HL-60 (cell line): ENCODE measurements at places on chromosomes 2 and 18.

DNA sequence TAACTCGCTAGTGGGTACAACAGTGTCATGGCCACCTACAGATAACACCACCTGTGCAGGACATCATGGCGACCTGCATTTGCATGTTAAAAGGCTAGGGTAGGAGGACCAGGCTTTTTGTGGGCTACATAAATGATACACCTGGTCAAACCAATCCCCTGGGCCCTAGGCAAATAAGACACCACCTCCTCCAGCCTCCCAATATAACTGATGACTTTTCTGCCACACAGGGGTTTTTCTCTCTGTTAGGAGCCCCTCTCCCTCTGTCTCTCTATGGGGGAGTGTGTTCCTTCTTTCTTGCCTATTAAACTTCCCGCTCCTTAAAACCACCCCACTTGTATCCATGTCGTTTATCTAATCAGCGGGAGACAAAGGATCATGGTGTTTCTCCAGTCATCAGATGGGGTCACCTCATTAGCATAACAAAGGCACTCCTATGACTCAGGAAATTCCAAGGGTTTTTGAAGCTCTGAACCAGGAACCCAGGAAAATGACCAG, 10.8 kb upstream of the BUB1 start:
- DNase-seq, result no peak

DNA sequence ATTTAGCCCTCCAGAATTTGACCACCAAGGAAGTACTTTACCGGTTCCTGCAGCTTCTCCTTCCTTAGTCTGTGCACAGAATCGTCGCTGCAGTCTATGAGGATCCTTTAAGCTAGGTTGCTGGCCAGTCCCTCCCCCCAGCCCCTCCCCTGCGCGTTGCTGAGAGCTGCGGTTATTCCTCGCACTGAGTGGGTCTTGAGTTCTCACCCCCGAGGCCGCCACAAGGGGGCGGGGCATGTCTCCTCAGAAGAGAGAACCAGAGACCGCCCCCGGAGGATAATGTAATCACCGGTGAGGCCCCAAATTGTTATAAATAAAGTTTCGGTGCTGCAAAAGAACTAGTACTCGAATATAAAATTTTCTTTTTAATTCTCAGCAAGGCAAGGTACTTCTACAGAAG, 1184.9 kb upstream of the CDH2 start:
- no peak for DNase-seq

DNA sequence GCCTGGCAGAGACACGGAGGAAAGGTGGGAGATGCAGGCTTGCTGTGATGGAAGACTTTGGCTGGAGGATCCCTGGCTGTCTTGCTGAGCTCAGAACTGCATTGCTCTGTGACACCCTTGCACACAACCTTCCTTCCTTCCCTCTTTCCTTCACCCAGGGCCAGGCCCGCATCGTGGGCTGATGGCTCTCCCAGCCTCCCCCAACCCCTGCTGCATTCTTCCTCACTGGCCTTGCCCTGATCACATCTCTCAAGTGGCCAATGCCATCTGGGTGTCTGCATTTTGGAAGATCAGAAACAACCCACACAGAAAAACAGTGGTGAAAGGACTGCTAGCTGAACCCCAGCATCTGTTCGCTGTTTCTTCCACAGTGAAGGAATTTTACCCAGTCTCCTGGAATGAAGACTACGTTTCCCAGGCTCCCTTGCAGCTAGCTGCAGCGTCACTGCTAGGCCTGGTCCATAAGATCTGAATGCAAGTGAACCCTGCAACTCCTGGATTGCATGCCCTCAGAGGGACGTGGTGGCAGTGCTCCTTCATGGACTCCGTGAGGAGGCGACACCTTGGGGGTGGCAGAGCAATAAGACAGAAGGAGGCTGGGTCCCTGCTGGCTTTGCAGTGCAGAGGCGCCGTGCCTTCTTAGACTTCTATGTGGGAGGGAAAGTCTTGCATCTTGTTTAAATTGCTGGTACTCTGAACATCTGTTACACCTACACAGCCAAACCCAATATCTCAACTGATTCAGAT, 78.9 kb upstream of the YWHAQ start:
- no peak for DNase-seq

DNA sequence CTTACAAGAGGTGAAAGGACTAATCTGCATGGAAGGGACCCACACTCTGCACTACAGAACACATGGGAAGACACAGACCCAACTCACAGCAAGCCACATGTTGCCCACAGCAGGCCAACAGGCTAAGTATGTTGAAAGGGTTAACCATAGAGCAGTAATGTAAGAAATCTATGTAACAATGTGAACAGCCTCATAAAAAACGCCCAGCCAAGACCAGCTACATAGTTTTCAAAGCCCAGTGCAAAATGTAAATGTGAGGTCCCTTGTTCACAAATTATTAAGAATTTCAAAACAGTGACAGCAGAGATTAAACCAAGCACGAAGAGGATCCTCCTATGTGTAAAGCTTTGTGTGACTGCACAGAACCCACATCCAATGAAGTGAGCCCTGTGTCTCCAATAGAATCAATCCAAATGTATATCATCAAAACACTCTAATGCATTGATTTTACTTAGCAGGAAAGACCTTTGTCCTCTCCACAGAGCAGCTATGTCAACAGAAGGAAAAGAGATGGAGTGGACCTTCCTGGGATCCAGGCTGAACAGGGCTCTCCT, 210.1 kb downstream of the AGPS start:
- DNase-seq, result no peak

DNA sequence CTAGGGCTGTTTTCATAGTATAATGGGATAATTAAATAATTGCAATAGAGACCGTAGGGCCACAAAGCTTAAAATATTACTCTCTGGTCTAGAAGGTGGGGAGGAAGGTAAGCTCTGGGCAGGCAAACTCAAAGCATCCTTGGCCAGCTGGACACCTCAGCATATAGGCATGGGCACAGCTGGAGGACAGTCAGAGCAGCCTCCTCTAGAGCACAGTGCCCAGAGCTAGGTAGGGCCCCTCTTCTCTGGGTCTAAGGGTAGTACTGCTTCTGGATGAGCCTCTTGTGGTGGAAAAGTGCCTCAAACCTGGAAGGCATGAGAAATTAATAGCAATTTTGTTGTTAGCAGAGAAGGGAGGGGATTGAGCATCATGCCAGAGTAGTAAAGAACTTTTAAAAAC, 291.3 kb upstream of the FBXO11 start:
- DNase-seq, result no peak

- no peak for DNase-seq
Measured at GRCh38 chr2:109710505-109711229, 83.4 kb upstream of the RGPD5 start.

DNA sequence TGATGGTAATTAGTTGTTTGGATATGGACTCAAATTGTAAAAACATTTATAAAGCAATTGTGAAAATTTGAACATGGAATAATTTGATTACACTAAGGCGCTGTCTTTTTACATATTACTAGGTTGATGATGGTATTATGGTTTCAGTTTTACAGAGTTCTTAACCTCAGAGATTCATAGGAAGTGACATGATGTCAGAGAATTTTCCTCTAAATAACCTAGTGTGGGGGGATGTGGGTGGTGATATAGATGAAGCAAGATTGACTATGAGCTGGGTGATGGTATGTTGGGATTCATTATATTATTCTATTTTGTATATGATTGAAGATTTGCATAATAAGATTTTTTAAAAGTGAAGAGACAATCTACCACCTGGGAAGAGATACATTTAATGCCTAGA, 45.9 kb upstream of the ATP5MC3 start:
- no peak for DNase-seq

DNA sequence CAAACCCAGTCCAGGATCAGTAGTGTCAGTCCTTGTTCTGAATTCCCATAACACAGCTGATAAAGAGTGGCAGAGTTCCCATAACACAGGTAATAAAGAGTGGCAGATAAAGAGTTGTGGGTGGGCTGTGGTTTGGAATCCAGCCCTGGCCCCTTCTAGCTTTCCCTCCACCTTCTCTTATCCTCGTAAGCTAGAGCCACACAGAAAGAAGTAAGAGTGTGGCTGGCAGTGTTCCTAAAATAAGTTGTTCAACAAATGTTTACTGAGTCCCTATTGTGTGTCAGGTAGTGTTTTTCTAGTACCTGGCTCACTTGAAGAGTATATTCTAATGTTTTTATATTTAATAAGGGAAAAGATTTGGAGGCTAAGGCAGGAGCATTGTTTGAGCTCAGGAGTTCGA, 65.0 kb upstream of the BCL2L11 start:
- DNase-seq, result no peak

- no peak for DNase-seq
Measured at GRCh38 chr18:2513616-2514015, 57.7 kb downstream of the METTL4 start.
